Suppressor macrophage treated with lipopolysaccharide for 1 hour (primary cell): ENCODE measurements at places on chromosomes 3 and 15.
A peak's percentile ranks its signal among the peaks of the same experiment; 100 is the strongest.

DNA sequence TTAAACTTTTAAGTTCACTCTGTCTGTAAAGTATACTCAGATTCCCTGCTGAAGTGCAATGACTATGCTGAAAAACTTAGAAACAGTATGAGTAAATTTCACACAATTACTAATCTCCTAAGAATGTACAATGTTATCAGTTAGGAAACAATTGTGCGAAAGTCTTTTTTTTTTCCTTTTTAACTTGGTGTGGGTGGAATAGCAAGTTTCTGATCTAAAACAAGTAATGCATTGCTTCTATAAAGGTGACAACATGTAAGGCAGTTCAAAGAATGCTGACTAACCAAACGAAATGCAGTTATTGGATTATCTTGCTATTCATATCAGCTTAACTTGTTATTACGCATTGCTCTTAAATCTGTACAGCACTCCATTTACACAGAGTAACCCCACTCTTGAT lies 19.3 kb upstream of the SLC12A8 start:
- no peak for DNase-seq

DNA sequence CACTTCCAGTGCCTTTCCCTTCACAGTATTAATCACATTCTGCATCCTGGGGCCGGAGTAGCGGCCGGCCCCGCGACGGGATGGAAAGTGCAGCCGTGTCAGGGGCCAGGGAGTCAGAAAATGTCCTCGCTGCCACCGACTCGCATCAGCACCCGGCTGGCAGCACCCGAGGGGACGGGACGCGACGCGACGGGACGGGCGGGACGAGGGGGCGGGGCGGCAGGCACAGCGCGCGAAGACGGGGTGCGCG lies 353 bp downstream of the ATG3 start:
- no peak for DNase-seq

- DNase-seq, result no peak
Observed at GRCh38 chr15:66461917-66462316, 35.6 kb downstream of the SNAPC5 start.

GRCh38 chr3:67804578-67804977 lies 150.2 kb upstream of the SUCLG2 start:
- DNase-seq, result no peak

- DNase-seq, result no peak
Observed at GRCh38 chr3:101414121-101414520, 93.7 kb upstream of the IMPG2 start.

- DNase-seq, result no peak
Observed at GRCh38 chr15:47570044-47570443, 147.3 kb upstream of the SEMA6D start.

DNA sequence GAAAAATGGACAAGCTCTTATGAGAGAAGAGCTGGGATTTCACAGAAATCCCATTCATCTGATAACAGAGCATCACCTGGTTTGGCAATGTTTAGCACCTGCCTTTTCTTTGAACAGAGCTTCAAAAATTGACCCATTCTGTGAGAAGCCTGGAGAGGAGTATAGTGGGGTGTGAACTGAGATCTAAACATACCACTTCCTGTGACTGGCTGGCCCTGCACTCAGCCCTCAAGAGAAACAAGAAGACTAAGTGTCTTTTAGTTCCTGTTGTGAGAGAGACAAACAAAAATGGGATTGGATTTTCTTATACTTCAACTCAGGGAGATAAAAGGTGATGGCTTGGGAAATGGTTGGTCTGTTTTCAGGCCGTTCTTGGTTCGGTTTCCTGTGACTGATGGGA lies 1060.2 kb downstream of the ROBO1 start:
- DNase-seq, result no peak

GRCh38 chr3:119965692-119966091 lies 128.6 kb downstream of the GSK3B start:
- no peak for DNase-seq

GRCh38 chr3:141125351-141125750 lies 74.2 kb downstream of the SPSB4 start:
- no peak for DNase-seq

- DNase-seq, result peak; percentile 97
Observed at GRCh38 chr15:31263751-31264558, 62.7 kb upstream of the KLF13 start.

GRCh38 chr15:50138391-50138790 lies 19.4 kb upstream of the ATP8B4 start:
- DNase-seq, result peak; percentile 20

DNA sequence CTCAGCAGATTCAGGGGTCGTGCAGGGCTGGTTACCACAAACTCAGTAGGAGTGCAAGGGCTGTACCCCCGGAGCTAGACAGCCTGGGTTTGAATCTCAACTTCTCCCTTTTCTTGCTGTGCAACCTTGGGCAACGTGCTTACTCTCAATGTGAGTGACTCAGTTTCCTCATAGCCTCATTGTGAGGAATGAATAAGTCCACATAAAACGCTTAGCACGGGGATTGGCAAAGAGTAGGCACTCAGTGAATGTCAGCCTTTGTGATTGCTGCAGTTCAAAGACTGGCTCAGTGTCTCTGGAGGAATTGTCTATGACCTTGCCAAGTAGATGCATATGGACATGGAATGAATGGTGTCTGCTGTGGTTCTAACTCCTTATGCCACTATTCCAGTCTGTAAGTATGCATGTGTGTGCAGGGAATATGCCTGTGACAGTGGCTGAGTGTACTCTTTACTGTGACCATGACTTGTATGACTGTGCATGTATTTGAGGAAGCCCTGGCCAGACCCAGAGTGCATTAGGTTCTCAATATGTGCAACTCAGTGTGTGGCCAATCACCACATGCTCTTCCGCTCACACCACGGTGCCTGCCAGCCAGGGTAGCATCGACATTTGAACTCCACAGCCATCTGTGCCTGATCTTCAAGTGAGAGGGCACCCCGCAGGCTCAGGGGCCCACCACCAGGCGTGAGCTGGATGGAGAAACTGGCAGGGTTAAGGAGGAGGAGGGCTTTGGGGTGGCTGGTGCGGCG lies 900 bp upstream of the HYAL3 start:
- peak; percentile 84 for DNase-seq

GRCh38 chr3:99870712-99871111 lies 53.0 kb downstream of the CMSS1 start:
- DNase-seq, result no peak

GRCh38 chr3:147372525-147373027 lies 33.8 kb downstream of the ZIC4 start:
- no peak for DNase-seq

DNA sequence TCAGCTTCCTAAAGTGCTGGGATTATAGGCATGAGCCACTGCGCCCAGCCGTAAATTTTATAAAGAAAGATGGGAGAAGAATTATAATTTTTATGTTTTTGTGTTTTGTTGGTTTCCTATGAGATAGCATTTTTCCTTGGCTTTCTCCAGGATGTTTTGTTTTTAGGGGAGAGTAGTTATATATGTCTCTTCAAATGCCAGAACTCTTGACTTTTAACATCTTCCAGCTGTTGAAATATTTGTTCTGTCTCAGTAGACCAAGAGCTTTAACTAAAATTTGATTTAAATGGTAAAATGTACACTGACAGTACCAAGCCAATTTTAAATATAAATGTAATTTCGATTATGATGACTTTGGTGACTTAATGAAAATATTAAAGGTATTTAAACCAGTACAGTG lies 96.8 kb downstream of the DHX36 start:
- no peak for DNase-seq

DNA sequence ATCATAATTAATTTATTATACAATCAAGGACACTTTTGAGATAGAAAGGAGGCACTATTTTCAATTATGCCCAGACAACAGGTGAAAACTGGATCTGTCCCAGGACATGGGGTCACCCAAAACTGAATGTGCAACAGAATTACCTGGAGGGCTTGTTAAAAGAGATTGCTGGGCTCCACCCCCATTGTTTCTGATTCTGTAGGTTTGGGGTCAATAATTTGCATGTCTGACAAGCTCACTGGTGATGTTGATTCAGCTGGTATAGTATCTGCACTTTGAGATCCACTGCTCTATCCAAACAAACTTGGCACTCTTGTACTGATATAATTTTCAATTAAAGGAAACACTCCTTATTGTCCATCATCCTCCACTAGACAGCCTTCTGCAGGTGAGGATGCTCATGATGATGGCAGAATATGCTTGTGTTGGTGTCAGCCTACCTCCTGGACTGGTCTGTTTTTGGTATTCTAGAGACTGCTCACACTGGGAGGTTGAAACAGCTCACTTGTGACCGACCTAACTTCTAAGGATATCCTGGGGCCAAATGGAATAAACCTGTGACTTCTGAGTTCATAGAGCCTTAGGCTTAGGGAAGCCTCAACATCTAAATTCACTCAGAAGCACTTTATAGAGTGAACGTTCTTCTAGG lies 2.2 kb downstream of the P2RY14 start:
- no peak for DNase-seq

- peak; percentile 96 for DNase-seq
Observed at GRCh38 chr15:40754883-40755811, at the start of gene RMDN3. TSS of gene RMDN3 (minus strand) at chr15:40755254. CDS start at chr15:40754783, 471 bp downstream.
